ENCODE measurements at places on chromosomes 12 and 14.

DNA sequence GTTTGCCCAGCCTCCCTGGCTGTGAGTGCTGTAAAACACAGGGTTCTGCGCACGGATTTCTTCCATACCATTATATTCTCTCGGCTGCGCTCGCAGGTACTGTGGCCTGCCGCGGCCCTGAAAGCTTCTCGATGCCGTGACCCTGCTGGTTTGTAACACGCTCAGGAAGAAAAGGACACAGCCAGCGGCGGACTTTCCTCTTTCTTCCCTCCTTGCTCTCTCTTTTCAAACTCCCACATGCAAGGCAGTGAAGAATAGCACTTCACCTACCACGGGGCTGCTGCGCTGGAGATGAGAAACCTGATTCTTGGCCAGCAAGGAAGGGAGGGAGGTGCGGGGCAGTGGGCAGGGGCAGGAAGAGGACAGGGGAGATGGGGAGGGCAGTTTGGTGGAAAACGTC is 130.2 kb downstream of the RBM19 start:
- DNase-seq, result no peak

DNA sequence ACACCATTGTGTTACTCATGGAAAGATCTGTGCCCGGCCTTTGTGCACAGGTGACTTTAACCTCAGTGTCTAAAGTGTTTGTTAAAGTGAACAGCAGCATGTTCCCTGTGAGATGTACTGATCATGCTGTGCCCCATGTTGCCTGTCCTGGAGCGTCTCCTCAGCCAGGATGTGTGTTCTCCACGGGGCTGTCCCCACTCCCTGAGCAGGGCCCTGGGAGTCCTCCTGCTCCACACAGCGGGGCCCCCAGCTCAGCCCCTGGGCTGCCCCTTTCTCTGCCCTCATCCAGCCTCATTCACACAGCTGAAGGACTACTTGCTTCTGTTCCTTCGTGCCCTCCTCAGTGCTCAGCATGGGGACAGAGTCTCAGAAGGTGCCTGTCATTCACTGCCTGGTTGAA is 131.5 kb downstream of the SLC38A6 start:
- DNase-seq, result no peak

- no peak for DNase-seq
Observed at GRCh38 chr12:41067941-41068645, 120.0 kb upstream of the PDZRN4 start.

- DNase-seq, result no peak
Observed at GRCh38 chr12:83971781-83972180, 940.8 kb downstream of the SLC6A15 start.

All from putamen (tissue), 1 donor.